ENCODE measurements at places on chromosomes 2 and 18.

DNA sequence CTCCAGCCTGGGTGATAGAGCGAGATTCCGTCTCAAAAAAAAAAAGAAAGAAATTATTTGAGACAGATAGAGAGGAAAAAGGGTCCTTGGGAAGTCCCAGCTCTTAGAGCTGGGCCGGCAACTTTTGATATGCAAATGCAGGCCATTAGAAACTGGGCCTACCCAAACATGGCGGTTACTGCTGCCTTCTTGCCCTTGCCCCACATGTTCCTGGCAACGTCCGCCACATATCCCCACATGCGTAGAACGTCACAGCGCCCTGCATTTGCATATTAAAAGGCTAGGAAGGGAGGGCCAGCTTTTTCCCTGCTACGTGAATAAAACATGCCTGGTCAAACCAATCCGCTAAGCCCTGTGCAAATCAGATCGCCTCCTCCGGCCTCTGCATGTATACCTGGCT is 40.7 kb upstream of the LBH start:
- DNase-seq: no peak

DNA sequence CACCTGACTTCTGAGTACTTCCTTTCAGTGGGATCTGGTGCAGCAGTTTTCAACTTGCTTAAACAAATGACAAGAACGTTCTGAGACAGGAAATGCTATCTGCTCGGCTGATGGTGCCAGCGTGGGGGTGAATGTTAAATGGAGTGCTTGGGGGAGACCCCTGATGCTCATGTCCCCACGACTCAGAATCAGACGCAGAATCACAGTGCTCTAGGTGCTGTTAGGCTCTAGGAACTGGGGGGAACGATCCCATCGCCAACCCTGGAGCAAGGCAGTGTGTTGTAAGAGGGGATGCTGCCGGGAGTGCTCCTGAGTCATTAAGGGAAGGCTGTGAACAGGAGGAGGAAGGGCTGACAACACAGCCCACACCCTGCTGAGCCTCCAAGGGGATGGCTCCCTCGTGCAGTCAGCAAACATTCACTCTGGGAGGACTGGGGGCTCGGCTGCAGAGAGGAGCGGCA is 34.1 kb upstream of the KCNF1 start:
- no peak for DNase-seq

DNA sequence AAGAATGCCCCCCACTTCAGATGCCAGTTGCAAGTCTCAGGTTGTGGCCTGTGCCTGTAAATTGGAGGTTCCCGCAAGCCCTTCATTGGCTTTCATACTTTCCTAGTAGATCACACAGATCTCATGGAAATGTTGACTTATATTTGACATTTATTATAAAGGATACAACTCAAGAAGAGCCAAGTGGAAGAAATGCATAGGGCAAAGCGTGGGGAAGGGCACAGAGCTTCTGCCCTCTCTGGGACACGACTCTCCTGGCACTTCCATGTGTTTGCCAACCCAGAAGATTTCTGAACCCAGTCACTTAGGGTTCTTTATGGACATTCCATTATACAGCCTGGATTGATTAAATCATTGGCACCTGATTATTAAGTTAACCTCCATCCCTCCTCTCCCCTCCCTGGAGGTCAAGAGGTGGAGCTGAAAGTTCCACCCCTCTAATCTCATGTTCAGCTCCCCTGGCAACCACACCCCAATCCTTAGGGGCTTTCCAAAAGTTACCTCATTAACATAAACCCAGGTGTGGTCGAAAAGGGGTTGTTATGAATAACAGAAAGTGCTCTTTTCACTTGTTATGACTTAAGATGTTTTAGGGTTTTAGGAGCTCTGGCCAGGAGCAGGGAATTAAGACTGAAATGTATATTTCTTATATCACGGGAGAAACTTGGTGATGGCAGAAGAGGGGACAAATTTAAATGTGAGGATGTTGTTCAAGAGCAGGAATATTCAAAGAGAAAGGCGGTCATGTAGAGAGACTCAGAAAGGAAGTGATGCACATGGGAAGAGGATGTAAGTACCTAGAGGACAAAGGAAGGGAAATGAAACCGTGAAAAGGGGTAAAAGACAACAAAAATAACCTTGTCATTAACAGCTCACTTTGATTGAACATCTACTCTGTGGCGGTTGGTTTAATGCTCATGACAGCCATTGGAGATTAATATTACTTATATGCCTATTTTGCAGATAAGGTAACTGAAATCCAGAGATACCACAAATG is 31.8 kb downstream of the SP100 start:
- no peak for DNase-seq

GRCh38 chr2:181172676-181173075 is 192.3 kb downstream of the UBE2E3 start:
- no peak for DNase-seq

DNA sequence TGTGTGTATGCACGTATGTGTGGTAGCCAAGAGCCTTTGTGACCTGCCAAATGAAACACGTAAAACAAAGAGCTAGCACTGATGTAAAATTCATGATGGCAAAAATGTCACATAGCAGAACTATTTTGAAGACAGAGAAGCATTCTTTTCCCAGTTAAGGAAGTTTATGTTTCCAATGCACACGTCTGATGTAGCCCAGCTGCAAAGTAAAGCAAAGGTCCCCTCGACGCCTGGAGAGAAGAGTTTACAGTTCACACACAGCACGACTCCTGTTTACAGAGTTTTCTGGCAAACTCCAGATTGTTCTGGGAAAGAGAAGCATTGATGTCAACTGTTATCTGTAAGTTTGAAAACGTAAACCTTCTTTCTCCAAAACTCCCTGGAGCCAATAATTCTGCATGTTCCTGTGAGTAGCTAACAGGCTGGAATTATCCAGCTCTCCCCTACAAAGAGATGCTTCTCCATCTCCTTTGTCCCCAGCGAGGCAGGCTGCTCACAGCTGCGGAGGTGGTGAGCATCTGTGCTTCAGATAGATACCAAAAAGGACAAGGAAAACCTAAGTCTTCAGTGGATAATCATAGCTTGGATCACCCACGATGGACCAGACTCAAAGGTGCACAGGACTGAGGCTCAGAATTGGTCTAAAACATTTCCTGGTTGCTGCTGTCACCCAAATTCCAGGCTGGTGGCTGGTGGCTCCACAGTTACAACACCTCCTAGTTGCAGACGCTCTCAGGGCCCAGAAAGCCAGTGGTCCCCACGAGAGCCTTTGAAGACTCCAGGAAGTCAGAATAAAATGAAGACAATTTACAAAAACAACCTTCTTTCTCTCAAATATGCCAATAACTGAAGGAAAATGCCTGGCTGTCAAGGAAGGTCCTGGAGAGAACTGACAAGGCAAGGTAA is 87.4 kb downstream of the COL6A3 start:
- DNase-seq: no peak

GRCh38 chr2:89841476-89841840 is 1150.0 kb downstream of the RPIA start:
- no peak for DNase-seq

- no peak for DNase-seq
Measured at GRCh38 chr18:29494371-29494770, 1317.4 kb upstream of the CDH2 start.

DNA sequence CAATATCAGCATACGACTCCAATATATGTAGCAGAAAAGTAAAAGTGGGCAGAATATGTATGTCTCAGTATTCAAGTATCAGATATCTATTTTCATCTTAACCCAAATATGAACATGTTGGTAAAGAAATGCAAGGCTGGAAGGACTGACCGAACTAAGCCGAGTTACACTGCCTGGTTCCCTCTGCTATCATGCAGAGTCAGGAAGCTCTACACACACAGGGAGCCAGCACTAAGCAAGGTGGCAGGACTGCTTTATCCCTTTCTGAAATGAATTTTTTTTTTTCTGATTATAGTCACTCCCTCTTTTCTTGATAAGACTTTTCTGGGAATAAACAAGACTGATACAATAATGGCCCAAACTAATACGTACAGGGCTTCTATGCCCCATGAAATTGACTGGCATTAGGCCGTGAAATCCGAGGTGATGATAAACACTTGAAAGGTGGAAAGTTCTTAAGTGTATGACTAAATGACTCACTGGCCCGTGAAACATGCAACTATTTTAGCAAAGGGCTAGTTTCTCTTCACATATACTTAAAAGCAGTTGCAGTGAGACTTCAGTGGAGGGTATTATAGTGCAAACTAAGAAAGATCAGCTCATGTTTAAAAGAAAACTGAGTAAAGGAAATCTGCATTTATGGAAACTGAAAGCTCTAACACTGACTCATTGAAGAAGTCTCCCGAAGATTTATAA is 14.9 kb downstream of the DPP4 start:
- no peak for DNase-seq

GRCh38 chr18:77501266-77501665 is 251.6 kb downstream of the GALR1 start:
- no peak for DNase-seq

- no peak for DNase-seq
Measured at GRCh38 chr2:196201229-196202009, 30.0 kb upstream of the STK17B start.

- no peak for DNase-seq
Measured at GRCh38 chr2:30686000-30686399, 121.2 kb downstream of the CAPN13 start.

- DNase-seq: no peak
Measured at GRCh38 chr2:8491296-8492027, 190.4 kb upstream of the ID2 start.

DNA sequence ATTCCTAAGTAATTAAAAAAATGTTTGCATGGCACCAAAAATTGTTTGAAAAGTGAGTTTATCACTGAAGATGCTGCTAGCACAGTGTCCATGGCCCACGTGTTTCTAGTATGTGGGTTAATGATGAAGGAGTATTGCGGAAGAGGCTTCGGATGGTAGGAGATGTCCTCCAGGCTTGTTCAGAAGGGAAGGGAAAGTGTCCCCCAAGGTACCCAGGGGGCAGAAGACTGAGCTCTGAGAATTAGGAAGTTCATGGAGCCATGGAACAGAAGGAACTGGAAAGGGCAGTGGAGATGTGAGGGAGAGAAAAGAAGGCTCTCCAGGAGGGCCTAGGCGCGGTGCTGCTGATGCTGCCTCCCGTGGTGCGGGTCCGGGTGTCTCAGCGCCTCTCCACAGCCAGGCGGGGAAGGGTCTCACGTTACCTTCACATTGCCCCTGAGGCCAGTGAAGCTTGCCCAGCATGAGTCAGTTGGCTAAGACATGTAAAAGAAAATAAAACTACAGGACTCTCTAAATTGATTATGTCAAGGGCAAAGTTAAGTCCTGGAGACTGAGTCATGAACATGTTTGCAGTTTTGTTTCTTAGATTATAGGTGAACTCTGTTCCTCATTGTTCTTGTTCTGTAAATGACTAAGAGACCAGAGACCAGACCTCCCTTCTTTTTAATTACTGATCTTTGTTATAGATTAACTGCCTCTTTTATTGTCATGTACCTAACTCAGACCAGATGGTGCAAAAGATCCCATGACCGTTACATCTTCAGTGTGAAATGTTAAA is 89.0 kb downstream of the MTCL1 start:
- no peak for DNase-seq

DNA sequence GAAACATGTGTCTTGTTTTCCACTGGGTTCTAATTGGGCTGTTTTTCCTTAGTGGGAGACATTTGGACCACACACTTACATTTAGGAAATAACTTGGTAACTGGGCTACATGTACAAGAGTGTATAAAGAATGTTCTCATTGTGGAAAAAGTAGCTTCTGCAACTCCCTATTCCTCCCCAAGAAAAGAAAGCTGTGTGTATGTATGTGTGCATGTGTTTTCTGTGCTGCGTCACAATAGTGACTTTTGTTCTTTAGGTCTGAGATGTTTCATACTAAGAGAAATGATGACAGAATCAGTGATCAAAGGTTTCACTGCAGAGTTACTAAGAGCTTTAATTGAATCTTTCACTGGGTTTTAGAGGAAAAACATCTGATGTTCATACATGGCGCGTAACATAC is 82.7 kb downstream of the TANC1 start:
- DNase-seq: no peak

GRCh38 chr18:50719471-50720324 is 100.1 kb downstream of the MRO start:
- no peak for DNase-seq

DNA sequence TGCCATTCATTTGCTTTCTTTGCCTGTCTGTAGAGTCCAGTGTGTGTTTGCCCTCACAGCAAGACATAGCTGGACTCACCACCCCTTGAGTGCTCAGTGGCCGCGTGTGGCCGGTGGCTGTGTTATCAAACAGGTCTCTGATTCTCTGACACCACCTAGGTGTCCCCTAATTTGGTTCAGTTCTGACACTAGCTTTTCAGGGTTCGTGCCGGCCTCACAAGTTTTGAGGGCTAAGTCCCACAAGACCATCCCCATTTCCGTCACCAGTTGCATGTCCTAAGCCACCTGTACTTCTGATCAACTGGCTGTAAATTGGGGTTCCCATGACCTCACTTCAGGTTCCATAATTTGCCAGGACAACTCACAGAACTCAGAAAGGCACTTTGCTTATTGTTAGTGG is 23.5 kb downstream of the NCK2 start:
- DNase-seq: no peak

- no peak for DNase-seq
Measured at GRCh38 chr2:190532581-190532980, 1.9 kb downstream of the NEMP2 start.

- no peak for DNase-seq
Measured at GRCh38 chr2:103010306-103010705, 248.5 kb downstream of the TMEM182 start.

DNA sequence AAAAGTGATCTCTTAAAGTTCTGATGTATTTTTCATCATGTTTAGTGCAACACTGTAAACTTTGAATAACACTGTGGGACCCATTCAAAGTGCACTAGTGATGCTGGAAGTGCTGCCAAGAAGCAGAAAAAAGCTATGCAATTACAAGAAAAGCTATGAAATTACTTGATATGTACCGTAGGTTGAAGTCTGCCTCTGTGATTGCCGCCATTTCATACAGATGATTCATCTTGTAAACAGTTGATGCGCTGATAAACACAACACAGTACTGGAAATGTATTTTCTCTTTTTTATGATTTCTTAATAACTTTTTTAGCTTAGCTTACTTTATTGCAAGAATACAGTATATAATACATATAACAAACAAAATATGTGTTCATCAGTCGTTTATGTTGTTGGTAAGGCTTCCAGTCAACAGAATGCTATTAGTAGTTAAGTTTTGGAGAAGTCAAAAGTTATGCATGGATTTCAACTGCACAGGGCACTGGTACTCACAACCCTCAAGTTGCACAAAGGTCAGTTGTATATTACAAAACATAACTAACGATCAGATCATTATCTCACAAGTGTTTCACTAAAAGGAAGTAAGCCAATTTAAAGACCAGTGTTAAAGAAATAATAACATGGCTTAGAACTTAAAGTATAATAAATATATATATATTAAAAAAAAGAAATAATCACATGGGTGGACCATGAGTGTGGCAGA is 82.0 kb downstream of the SGPP2 start:
- DNase-seq: no peak

GRCh38 chr2:159045545-159046454 is 77.4 kb downstream of the TANC1 start:
- DNase-seq: no peak

DNA sequence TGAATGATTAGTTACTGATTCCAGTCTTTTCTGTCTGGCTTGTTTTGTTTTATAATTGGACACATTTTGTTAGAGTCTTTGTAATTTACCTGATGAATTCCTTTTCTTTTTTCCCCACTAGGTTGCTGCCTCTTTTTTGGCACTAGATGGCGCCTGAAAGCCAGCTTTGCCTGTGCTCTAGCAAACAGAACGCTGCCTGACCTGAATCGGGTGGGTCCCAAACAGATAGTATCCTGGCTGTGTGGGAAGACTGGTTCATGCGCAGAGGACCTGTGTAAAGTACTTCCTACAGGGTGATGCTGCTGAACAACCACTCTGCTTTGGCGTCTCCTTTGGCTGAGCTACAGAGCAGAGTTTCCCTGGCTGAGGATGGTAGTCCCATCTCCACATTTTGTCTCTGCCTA is 288.2 kb downstream of the IKZF2 start:
- no peak for DNase-seq
